ENCODE measurements at places on chromosomes 11 and 22.

GRCh38 chr11:3202305-3202704 is 16.3 kb downstream of the MRGPRG start:
- DNase-seq = no peak

- DNase-seq = no peak
Observed at GRCh38 chr11:121426476-121427399, 25.4 kb upstream of the SORL1 start.

DNA sequence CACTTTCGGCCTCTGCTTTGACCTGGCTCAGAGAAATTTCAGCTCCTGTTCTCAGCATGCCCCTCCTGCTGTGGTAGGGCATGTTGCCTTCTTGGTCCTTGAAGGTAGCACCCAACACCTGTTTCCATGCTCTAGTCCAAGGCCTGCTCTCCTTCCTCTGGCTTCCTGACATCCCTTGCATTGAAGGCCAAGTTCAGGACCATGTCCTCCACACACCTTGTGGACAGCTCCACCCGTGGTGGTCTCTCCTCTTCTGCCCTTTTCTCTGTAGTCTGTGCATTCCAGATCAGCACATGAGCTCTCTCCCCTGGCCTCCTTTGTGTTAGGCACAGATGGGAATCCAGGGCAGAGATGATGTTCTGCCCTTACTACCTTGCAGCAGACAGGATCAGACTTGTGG is 225.3 kb downstream of the ADAMTS15 start:
- no peak for DNase-seq

GRCh38 chr11:86459682-86460460 is 85.2 kb downstream of the CCDC81 start:
- DNase-seq = no peak

- no peak for DNase-seq
Observed at GRCh38 chr22:27751277-27752070, 50.1 kb downstream of the MN1 start.

- peak; percentile 33 for DNase-seq
Observed at GRCh38 chr11:69637941-69638871, 2.8 kb upstream of the CCND1 start.
